Stomach (tissue), 19 donors: ENCODE measurements at places on chromosomes 7 and 10. TPM values are rescaled to one million over a fixed set of nuclear protein-coding genes. Genes with fewer than 3 reads are reported as not detected.

GRCh38 chr7:115491744-115492380, 538.7 kb downstream of the TFEC start:
- no peak for DNase-seq

Gene NYAP1
- not detected for total RNA-seq

DNA sequence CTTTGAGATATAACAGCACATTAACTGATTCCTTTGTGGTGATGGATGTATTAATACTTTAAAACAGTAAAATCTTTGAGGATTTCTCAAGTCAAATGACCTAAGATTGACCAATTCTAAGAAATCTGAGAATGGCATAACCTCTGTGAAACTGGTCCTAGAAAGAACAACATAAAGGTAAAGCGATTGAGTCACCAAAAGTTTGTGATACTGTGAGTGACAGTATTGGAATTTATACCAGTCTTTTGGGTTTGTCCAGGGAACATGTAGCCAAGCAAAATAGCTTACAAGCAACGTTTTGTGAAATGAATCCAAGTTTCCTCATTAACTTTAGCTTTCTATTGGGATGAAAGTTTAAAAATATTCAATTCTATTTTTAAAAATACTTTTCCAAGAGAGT, 157.4 kb upstream of the TMEM196 start:
- DNase-seq = no peak

Gene DPYSL4
- not detected for total RNA-seq

GRCh38 chr7:84041649-84042048, 152.9 kb downstream of the SEMA3A start:
- DNase-seq = no peak

- no peak for DNase-seq
Measured at GRCh38 chr10:61338146-61338545, 115.0 kb downstream of the TMEM26 start.

Gene PRTFDC1
- total RNA-seq = 19.6 TPM

DNA sequence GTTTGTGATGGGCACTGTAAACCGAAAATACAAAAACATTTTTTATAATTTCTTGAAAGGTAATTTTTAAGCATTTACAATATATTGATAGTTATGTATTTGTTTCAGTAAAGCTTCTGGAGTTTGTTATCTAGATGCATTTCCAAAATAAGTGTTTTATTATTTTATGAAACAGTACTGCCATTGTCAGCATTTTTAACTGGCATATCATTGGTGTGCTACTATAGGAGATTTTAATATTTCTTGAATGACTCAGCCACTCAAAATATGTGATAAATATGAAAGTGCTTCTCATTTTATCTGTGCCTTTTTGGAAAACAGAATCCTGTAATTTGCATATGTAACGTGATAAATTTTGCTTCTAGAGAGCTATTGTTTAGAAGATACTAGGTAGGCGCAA, 97.9 kb downstream of the ANKIB1 start:
- no peak for DNase-seq

GRCh38 chr7:30932562-30932961, 20.9 kb downstream of the AQP1 start:
- DNase-seq = no peak

DNA sequence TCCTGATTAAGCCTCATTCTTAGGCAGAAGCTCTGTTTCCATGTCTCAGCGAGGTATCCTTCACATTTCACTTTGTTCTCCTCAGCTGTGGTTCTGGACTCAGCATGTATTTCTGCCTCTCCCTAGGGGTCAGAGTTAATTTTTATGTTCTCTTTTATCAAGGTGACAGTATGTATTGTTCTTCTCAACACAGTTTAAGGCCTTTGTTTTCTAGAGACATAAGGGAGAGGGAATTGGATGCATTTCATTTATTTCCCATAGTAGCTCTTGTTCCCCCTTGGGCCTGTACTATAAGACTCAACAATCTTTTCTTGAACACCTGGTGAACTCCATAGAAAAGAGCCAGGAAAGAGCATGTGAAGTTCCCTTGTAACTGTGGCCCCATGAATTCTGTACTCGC, 214.3 kb downstream of the ZWINT start:
- no peak for DNase-seq

Gene A1CF
- total RNA-seq = 1.3 TPM

GRCh38 chr7:125934539-125934938, 1004.9 kb upstream of the POT1 start:
- DNase-seq = no peak

GRCh38 chr10:5917305-5917704, 27.3 kb downstream of the FBH1 start:
- no peak for DNase-seq
